ENCODE measurements at places on chromosomes 2 and 18. TPM values are rescaled to one million over a fixed set of nuclear protein-coding genes. Genes with fewer than 3 reads are reported as not detected.

Gene NT5DC4
- not detected for total RNA-seq

Gene IL1RN
- not detected for total RNA-seq

Gene VIT
- total RNA-seq: 0.15 TPM

Gene TNFAIP6
- 0.81 TPM for total RNA-seq

Data from H9 (cell line).